ENCODE measurements at places on chromosomes 2 and 18.

DNA sequence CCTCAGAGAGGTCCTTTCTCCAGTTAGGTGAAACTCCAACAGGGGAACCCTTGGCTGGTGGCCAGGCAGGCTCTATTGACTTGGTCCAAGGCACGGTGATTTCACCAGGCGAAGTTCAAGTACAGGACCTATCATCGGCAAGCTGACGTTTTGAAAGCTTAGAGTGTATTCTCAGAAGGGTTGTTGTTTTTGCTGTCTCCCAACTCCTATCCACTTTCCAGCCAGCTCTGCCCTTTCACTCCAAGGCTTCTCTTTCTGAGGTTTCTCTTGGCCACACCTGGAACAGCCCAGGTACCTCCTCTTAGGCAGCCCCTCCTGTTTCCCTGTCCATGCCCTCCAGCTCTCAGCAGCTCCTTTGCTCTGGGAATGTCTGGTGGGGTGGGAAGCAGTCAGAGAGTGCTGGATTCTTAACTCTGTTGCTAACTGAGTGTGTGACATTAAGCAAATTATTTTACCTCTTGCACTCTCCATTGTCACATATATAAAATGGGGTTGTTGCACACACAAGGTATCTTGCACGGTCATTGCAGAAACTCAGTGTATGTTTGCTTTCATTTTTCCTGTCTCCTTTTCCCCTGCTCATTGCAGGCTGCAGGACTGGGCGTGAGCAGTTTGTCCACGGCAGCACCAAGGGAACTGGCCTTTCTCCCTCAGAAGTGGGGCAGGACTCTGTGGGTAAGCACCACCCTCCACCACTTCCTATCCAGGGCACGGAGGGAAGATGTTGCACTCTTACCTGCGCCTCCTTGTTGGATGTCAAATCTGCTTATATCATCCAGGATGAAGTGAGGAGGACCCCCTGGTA lies 30.2 kb downstream of the CAPN13 start:
- DNase-seq = no peak

GRCh38 chr2:202185156-202185555 lies 53.2 kb downstream of the SUMO1 start:
- DNase-seq = no peak

DNA sequence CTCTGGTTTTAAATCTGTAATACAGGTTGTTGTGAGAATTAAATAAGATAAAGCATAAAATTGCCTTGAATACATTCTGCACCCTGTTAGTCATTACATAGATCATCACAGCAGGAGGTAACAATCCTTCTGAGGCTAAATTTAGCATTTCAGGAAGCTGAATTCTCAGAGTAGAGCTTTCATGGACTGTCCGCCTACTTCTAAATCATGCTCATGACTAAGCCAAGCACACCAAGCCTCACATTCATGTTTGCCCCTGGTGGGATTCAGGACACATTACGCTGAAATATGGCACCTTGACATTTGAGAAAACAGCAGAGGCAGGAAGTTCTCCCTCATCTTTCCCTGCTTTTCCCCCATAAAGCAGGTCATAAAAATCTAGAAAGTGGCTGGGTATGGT lies 16.6 kb upstream of the PIK3C3 start:
- peak; percentile 82 for DNase-seq

- no peak for DNase-seq
Measured at GRCh38 chr2:232076272-232076671, 114.8 kb downstream of the DIS3L2 start.
